T47D (cell line): ENCODE measurements at places on chromosomes 6 and 20.

- DNase-seq = no peak
These were observed 42.5 kb upstream of the MLIP start for GRCh38 chr6:54068694-54069093.

GRCh38 chr20:8721098-8721497 is 347.8 kb upstream of the PLCB4 start:
- peak; percentile 74 for DNase-seq

DNA sequence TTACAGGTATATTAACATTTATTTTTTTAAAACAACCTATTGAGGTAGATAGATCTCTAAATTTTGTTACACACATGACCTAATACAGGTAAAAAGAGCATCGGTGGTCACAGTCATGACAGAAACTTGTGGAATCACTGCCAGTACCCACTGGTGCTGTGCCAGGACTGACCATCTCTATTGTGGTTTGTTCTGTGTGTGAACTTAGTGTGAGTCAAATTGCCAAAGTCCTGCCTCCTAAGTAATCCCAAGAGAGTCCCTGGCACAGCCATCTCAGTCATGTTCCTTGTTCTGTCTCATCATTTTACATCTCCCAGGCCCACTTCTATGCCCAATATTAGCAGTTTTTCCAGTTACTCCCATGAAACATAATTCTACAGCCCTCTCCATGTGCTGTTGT is 21.4 kb downstream of the GSTA2 start:
- DNase-seq = no peak

DNA sequence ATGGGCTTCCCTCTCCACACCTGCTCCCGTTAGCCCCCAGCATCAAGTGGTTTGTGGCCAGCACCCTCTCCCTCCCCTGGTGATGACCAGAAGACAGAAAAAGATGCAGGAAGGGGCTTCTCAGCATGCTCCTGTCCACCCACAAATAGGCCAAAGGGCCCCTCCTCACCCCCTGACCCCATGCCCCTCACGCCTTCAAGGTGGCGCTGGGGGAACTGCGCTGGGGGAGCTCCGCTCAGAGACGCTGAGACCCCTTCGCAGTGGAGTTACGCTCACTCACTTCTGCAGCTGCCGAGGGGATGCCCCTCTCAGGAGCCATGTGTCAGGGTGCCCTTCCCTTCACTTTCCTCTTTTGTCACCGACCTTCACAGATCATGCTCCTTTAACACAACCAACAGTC is 92.0 kb downstream of the PSMB1 start:
- no peak for DNase-seq

DNA sequence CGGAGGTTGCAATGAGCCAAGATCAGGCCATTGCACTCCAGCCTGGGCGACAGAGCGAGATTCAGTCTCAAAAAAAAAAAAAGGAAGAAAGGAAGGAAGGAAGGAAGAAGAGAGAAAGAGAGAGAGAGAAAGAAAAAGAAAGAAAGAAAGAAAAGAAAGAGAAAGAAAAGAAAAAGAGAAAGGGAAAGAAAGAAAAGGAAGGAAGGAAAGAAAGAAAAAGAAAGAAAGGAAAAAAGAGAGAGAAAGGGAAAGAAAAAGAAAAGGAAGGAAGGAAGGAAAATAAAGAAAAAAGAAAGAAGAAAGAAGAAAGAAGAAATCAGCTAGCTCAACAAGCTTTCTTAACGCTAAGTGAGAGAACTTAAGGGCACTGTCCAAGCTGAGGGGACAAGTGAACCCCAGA is 7.6 kb upstream of the MATN4 start:
- DNase-seq = no peak

GRCh38 chr6:45398075-45398813 is 20.5 kb upstream of the SUPT3H start:
- no peak for DNase-seq

- DNase-seq = no peak
These were observed 927 bp downstream of the IL20RA start for GRCh38 chr6:137043710-137044365.

DNA sequence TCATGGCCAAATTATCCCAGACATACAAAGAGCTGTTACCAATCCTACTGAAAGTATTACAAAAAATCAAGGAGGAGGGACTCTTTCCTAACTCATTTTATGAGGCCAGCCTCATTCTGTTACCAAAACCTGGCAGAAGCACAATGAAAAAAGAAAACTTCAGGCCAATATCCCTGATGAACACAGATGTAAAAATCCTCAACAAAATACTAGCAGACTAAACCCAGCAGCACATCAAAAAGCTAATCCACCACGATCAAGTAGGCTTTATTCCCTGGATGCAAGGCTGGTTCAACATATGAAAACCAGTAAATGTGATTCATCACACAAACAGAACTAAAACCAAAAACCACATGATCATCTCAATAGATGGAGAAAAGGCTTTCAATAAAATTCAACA is 109.2 kb downstream of the C6orf118 start:
- DNase-seq = no peak

DNA sequence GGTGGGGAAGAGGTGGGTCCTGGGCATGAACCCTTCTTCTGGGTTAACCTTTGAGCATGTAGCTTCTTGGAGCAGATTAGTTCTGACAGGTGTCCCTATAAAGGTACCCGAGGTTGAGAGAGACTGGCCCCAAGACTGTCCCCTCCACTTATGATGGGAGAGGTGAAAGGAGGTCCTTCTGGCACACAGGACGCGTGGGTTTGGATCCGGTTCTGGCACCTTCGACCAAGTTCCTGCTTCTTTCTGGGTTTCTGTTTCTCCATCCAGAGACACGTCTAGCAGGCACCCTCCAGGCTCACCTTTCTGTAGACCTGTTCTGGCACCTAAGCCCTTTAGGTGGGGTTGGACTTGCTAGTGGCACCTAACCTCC is 4.1 kb downstream of the PAX1 start:
- DNase-seq = no peak

DNA sequence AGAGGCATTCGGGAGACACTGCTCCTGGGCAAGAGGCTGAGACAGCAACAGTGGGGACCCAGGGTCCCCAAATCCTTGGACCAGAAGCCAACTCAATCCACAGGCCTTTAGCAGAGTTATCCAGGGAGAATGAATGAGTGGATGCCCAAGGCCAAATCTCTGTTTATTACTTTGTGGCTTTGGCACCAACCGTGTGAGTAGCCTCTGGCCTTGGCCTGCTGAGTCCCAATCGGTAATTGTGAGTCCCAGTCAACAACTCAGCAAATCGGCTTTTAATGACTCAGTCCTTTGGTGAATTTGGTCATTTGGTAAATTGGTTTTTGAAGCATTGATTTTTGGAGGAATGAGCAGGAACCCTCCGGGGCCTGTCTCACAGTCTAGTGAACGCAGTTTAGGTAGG is 29.1 kb upstream of the ECI2 start:
- DNase-seq = peak; percentile 68

GRCh38 chr20:58453391-58453790 is 61.8 kb downstream of the APCDD1L start:
- no peak for DNase-seq

DNA sequence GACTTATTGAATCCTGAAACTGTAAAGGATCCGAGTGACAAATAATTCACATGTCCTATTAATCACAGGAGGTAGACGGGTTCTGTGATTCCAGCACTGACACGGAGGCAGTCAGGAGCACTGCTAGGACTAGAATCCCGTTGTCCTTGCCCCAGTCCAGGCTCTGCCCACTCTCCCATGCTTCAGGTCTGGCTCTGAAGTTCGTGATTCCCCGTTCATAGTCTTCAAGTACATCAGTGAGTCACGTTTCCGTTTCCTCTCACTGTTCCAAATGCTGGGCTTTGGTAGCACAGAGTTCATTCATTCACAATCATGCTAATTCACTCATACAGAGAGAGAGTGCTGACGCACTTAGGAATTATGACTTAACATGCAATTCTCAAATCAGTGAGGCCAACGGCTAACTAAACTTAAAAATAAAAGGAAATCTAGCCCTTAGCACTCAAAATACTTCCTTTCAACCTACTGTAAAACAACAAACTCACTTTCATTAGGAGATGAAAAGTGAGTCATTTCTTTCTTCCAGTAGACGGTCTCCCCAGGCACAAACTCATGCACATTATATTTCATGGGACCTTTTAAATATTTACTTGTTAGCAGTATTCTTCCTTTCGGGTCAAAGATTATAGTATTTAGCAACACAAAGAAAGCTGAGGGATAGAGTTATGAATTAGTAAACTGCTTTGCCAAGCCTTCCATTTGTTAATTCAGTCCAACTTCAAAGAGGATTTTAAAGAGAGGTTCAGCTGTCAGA is 94.0 kb upstream of the NHSL1 start:
- DNase-seq = no peak

DNA sequence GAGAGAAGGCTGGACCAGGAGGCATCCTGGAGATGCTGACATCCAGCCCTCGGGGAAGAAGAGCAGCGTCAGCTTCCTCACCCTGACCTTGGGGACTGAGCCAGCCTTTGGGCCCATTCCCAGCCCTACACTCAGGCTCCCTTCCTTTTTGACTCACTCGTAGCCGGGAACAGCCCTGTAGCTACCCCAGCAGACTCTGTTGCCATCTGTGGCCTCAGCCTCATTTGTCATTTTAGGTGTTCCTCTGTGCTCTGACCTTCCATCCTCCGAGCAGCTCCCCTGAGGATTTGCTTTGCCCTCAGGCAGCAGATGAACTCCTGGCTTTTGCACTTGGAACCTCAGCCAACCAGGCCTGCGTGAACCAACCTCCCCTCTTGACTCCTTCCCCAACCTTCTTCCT is 67.5 kb downstream of the ELOVL2 start:
- DNase-seq = no peak

DNA sequence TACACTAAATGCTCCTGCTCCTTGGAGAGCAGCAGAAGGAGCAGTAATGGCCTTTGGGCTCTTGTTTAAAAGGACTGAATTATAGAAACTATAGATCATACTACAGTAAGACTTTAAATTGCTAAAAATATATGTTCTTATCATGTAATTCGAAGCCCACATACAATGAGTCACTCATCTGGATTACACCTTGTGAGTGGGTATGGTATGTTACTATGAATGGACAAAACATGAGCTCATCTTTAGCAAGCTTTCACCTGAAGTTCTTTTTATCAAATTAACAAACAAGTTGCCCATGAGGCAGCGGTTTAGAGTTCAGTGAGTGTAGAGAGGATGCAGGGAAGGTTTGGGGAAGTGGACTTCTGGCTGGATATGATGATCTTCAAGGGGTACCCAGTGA is 114.4 kb upstream of the CCN2 start:
- no peak for DNase-seq

GRCh38 chr6:77650098-77650663 is 2.7 kb upstream of the MEI4 start:
- peak; percentile 21 for DNase-seq
